ENCODE measurements at places on chromosomes 2 and 18. TPM values are rescaled to one million over a fixed set of nuclear protein-coding genes. Genes with fewer than 3 reads are reported as not detected.
A peak's percentile ranks its signal among the peaks of the same experiment; 100 is the strongest.

DNA sequence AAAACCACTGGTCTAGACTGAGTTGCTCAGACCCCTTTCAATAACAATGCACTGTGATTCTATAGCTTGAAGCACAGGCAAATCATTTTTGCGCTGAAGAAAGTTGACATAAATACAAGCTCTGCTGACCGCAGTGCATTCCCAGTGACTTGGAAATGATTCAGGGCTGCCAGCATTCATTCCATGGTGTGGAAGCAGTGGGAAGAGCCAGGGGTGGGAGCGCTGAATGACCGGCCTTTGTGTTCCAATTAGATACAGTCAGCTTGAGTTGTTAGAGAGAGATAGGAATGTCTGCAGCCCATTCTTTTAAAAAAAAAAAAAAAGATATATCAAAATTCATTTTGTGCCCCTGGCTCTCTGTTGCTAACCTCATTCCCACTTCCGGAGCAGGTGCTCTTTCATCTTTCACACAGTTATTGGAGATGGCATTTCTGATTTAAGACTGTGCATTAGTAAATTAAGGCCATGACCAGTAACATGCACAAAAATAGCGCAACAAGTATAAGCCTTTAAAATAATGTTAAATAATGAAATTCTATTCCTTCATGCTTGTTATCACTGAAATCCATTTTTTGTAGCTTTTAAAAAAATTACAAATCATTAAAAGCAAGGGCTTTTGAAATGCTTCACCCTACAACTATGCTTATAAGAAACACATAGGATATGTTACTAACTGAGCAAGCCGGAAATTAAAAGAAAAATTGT, 59.4 kb upstream of the CTLA4 start:
- peak; percentile 85 for DNase-seq

CRYGD gene
- total RNA-seq, result not detected

GRCh38 chr2:85310330-85310729, 17.5 kb downstream of the TGOLN2 start:
- no peak for DNase-seq

- no peak for DNase-seq
These were observed 1088.1 kb upstream of the PIK3C3 start for GRCh38 chr18:40866968-40867367.

GRCh38 chr18:75422341-75422910, 5.1 kb downstream of the SMIM21 start:
- no peak for DNase-seq

BOLL gene
- not detected for total RNA-seq

GRCh38 chr2:30428827-30429461, 18.1 kb upstream of the LCLAT1 start:
- DNase-seq, result no peak

GNAL gene
- total RNA-seq, result 0.65 TPM

GRCh38 chr2:158716121-158716791, 78.9 kb upstream of the DAPL1 start:
- peak; percentile 98 for DNase-seq

All from endothelial cell of umbilical vein (primary cell).